ENCODE measurements at places on chromosomes 3 and 15. TPM values are rescaled to one million over a fixed set of nuclear protein-coding genes. Genes with fewer than 3 reads are reported as not detected.

Gene GATM
- 10.1 TPM for total RNA-seq

Gene RARB
- total RNA-seq, result not detected

Gene C2CD4A
- total RNA-seq, result 0.32 TPM

Gene AGTR1
- 0.13 TPM for total RNA-seq

GRCh38 chr15:38187630-38188313 is 64.9 kb upstream of the SPRED1 start:
- peaks cover 44% of the 10 kb centered on the region for H3K4me1 ChIP-seq
- DNase-seq, result no peak
- no peaks in the 10 kb centered on the region for H3K27me3 ChIP-seq
- no peaks in the 10 kb centered on the region for H3K36me3 ChIP-seq

DNA sequence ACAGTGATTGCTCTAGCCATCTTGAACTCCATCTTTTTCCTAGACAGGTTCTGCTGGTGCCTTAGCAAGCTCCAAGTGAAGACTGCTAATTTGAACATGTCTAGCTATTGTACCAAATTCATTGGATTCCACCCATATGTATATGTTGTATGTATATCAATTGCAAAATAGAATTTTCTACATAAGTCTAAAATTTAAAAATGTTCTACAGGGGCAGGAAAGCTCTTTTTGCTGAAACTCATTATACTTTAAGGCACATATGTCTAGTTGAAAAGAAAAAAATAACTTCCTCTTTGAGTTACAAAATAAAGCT is 845.3 kb downstream of the MCTP2 start:
- DNase-seq, result no peak
- no peaks in the 10 kb centered on the region for H3K27me3 ChIP-seq
- no peak overlapping the region for H3K4me3 ChIP-seq
- H3K27ac ChIP-seq, result no peak overlapping the region

- peaks cover 13% of the 10 kb centered on the region for H3K36me3 ChIP-seq
- DNase-seq, result no peak
- H3K27me3 ChIP-seq, result no peaks in the 10 kb centered on the region
- H3K27ac ChIP-seq, result 0 out of 2 replicates have a peak overlapping the region, but pooled peaks have one; percentile 43
- H3K4me1 ChIP-seq, result no peaks in the 10 kb centered on the region
These were observed 10.6 kb downstream of the UBR1 start for GRCh38 chr15:43095243-43095642.

GRCh38 chr3:180116658-180117057 is 79.9 kb upstream of the PEX5L start:
- peaks cover 58% of the 10 kb centered on the region for H3K4me1 ChIP-seq
- peak overlapping the region; percentile 51 for H3K4me3 ChIP-seq
- no peaks in the 10 kb centered on the region for H3K27me3 ChIP-seq
- no peak for DNase-seq

DNA sequence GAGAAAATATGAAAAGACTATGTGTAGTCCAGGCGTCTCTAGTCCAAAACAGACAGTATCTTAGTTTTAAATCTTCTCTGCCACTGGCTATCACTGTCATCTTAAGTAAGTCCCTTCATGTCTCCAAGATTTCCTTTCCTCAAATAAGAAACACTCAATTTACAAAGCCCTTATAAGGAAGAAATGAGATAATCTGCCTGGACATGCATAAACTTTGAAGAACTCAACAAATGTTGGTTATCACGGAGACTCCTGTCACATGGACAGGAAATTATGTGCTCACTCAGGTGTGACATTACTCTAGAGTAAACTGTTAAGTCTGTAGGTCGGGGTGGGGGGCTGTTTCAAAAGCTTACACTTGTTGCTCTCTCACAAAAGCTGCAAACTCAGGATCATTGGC is 91.9 kb downstream of the IMPG2 start:
- H3K36me3 ChIP-seq, result no peaks in the 10 kb centered on the region
- no peak for DNase-seq
- H3K4me1 ChIP-seq, result peaks cover 4% of the 10 kb centered on the region
- no peak overlapping the region for H3K4me3 ChIP-seq
- H3K27ac ChIP-seq, result no peak overlapping the region

GRCh38 chr3:44125882-44126281 is 115.8 kb upstream of the TOPAZ1 start:
- H3K4me1 ChIP-seq, result peaks cover 23% of the 10 kb centered on the region
- no peaks in the 10 kb centered on the region for H3K36me3 ChIP-seq
- no peak overlapping the region for H3K4me3 ChIP-seq
- DNase-seq, result no peak
- H3K27me3 ChIP-seq, result peaks cover 15% of the 10 kb centered on the region
- H3K27ac ChIP-seq, result no peak overlapping the region

Measured in WTC11 (cell line).